WERI-Rb-1 (cell line): ENCODE measurements at places on chromosomes 4 and X.
A peak's percentile ranks its signal among the peaks of the same experiment; 100 is the strongest.

DNA sequence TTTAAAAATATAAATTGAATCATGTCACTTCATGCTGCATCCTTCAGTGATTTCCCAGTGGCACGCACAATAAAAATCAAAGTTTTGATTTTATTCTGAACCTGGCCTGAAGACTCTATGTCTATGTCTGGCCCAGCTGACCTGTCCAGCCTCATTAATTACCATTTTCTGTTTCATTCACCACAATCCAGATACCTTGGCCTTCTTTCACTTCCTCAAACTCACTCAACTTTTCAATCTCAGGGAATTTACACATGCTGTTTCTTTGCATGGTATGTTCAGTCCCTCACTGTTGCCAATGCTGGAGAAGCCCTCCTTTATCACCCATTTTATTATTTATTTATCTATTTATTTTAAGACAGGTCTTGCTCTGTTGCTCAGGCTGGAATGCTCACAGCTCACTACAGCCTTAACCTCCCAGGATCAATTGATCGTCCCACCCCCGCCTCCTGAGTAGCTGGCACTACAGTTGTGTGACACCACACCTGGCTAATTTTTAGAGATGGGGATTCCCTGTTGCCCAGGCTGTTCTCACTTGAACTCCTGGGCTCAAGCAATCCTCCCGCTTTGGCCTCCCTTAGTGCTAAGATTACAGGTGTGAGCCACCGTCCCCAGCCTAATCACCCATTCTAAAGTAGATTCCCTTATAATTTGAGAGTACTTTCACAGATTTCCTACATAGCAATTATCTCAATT is 43.1 kb downstream of the ZGRF1 start:
- DNase-seq: no peak

DNA sequence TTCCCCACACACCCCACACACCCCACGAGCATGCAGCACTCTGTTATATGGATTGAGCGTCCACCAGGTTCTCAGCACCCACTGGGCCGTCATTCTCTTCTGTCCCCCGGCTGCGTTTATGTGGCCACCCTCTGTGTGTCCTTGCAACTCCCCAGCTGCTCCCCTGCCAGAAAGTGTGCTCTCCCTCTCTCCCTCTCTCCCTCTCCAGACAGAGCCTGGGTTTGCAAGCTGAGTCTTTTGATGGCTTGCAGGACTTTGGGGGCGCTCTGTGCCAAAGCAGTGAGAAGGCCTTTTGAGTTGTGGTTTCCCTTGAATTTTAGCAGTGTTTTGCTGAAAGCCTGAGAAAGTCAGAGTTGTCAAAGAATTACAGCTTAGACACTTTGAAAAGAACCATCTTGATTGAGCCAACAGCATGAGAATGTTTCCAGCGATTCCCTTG is 173.5 kb downstream of the DCLK2 start:
- peak; percentile 59 for DNase-seq

DNA sequence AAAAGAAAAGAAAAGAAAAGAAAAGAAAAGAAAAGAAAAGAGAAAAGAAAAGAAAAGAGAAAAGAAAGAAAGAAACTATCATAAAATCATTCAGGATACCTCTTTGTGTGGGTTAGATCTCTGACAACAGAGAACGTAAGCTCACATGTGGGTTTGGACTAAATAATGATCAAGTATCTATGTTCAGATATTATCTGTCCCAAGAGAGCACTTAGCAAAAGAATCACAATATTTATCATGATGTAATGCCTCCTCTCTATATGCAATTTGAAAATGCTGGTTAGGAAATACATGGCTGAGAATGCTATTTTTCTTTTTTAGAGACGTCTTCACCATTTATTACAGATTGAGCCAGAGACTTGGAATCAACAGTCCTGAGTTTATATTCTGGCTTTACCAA is 191.3 kb downstream of the KCNIP4 start:
- DNase-seq: no peak

DNA sequence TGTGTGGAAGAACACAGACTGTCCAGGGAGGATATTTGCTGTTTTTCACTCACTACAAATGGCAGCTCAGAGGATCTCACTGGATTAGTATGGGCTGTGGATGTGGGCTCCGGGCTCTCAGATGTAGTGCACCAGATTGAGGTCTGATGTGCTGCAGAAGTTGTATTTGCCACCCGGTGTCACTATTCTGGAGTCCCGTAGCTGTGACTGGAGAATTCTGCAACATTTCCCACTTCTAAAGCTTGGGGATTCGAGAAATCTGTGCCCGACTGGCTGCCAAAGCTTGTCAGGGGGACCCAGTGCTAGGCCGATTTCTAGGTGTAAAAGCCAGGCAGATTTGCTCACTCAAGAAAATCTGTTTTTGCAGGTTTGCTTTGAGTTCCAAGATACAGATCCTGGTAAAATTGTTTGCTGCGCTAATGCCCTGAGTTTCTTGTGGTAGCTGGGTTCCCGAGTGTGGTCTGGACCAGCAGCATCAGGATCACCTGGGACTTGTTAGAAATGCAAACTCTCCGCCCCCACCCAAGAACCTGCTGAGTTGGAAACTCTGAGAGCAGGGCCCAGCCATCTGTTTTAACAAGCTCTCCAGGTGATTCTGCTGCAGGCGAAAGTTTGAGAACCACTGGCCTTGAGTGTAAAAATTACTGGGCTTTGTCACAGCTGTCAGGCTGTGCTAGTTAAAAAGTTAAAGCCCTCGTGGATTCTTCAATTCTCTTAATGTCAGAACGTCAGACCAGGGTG is 18.1 kb downstream of the KIT start:
- no peak for DNase-seq

DNA sequence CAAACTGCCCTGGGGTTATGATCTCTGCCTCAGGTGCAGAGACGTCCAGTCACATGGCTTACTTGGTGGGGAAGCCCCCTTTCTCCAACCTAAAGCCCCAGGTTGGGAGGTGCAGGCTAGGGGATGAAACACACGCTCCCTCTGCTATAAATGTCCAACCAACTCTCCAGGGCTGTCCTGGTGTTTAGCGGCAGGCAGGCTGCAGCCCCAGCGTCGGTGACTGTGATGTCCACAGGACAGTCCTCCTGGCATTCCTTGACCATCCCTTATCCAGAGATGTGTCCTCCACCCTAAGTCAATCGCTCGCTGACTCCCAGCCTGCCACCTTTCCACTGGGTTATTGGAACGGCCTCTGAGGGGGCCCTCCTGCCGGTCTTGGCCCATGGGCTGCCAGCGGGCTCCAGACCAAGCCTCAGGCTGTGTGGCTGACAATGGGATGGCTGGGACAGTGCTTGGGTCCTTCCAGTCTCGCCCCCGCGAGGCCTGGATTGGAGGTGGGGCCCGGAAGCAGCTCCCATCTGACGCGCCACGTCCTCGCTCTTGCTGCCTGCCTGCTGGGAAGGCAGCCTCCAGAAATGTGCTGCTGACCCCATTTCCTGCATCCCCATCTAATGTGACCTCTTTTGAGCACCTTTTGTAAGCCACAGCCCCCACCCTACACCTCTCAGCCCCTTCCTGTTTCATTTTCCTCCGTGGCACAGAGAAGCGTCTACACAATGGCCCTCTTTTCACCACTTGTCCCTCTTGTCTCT is 60.8 kb upstream of the ADRA2C start:
- no peak for DNase-seq

DNA sequence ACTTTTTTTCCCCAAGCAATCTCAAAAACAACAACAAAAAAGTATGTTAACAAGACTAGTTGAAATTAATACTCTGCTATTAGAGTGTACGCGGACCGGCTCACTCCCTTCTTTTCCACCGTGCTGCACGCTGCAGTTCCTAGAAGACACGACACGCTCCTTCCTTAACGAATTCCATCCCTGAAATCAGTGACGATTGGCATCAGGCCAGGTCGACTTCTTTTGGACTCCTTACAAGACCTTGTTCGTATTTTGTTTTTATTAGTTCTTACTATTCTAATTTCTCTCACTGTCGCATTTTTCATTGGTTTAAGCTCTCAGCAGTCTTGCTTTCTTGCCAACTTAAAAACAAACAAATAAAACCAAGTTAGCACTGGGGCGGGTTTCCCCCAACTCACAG is 175.8 kb upstream of the PITX2 start:
- no peak for DNase-seq

DNA sequence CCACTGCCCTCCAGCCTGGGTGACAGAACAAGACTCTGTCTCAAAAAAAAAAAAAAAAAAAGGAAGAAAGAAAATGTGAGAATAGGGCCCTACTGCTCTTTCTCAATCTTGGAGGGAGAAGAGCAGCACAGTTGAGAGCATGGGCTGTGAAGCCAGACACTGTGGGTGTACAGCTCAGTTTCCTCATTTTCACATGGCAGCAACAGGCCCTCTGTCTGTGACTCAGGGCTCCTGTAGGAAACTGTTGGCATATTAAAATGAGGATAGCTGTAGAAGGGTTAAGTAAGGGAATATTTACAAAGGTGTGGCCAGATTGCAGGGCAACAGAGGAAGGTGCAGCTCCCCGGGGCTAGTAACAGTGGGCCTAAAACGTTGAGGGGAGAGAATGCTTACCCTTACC is 3.4 kb downstream of the AKAP14 start:
- no peak for DNase-seq

- DNase-seq: peak; percentile 1
These were observed 10.8 kb downstream of the CTAG1A start for GRCh38 chrX:154595559-154596249.

DNA sequence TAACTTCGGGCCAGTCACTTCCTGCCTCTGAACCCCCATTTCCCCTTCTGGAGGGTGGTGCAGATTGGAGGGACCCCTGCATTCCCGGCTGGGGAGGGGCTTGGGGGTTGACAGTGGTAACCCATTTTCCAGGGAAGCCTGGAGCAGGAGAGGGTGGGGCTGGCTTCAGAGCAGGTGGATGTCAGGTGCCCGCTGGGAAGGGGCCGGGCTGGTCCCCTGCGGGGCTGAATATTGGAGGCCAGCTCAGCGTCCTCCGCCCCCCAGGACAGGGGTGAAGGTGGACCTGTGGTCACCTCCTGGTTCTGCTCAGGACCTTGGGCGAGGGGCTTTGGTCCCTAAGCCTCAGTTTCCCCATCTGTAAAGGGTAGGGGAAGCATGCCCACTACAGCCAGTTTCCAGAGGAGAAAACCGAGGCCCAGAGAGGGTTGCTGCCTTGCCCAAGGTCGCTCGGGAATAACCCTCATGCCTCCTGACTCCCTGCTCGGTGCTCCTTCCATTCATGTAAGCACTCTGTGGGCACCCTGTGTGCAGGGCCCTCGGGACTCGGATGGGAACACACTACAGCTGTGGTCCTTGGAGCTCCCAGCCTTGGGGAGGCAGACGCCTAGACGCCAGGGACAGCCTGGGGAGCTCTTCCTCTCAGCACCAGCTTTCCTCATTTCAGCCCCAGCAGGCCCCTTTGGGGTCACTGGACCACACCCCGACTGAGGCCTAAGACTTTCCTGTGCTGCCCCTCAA is 683 bp downstream of the MAN2B2 start:
- DNase-seq: no peak

- no peak for DNase-seq
These were observed 135.3 kb upstream of the MID1 start for GRCh38 chrX:10755439-10756334.

GRCh38 chr4:103197765-103198110 is 405 bp downstream of the CENPE start:
- DNase-seq: no peak

DNA sequence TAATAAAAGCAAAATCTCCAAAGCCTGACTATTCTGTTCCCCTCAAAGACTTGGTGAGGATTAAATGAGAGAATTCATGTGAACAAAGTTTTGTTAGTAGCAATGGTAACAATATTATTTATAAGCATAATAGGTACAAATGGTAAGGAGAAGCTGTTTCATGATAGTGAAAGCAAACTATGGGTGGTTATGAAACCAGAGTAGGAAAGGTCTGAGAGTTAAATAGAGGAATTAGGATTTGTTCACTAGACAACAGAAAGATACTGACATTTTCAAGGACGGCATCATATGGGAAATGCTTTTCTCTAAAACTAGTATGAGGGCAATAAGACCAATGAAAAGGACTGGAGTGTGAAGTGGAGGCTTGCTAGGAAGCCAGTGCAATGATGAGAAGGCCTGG is 128.6 kb upstream of the FTHL17 start:
- no peak for DNase-seq

- DNase-seq: no peak
These were observed 218.1 kb downstream of the ANTXR2 start for GRCh38 chr4:79854856-79855502.

DNA sequence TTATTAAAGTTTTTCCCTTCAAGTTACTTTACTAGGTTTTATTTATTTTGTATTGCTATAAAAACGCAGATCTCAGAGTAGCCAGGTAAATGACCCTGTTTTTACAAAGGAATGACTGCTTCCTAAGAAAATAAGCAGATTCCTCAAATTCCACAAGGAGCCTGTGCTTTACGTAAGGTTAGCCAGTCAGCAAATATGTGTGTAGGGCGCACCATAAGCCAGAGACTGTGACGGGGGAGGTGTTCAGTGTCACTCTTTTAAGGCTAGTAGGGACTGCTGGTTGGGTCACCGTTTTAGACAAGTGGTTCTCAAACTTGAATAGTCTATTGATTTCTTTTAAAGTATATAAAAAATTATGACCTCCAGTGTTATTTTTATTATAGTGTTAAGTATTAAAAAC is 119.9 kb downstream of the ANK2 start:
- DNase-seq: no peak

DNA sequence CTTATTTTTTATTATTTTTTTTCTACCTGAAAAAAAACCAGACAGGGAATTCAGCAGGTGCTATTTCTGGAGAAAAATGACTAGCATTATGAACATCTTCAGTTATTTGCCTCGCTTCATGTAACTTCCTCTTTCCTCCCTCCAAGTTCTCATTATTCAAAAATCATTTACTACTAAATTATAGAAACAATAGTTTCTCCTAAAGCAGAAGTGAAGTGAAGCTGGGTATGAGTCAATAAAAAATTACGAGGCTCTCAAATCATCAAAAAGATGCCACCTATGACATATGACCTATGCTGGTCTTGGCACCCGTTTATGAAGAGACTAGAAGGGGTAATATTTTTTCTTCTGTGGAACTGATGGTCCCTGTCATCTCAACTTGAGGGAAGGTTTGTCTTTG is 145.0 kb upstream of the AADAT start:
- no peak for DNase-seq

DNA sequence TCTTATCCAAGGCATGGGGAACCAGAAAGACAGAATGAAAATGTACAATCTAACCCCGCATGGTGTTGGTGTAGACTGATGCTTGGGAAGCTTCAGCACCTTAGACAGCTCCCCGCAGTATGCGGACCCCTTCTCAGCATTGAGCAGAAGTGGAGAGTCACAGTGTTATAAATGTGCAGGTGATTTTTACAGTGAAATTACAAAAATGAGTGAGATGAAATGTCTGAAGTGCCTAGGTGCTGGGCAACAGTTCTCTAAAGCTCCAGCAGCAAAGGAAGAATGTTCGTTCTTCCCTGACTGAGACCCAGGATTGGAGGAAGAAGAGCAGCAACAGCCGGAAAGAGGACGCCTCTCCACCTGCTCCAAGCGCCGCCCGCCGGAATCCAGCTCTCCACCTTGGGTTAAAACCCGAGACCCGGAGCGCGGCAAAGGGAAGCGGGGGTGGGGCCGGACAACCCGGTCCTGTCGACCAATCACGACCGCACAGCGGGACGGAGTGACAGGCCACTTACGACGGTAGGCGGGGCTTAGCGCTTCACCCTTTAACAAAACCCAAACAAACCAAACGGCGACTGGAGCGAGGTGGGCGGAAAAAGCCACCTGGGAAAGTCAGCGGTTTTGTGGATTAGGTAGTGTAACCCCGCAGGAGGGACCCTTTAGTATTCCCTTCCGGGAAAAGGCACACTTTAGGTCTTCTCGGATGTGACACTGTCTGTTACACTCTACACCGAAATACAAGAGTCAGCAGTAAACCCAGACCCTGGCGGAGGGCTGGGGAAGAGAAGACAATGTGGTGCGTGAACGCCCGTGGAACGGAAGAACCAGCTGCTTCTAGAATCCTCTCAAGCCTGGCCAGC is at the start of gene GLRA3:
Gene GLRA3 (minus strand): TSS at position 403 of the 857 bp plus-strand sequence. CDS start 436 bp downstream, outside the sequence.
- DNase-seq: peak; percentile 99

GRCh38 chr4:154686838-154687237 is 57.0 kb upstream of the LRAT start:
- DNase-seq: no peak
